HepG2 (cell line): ENCODE measurements at places on chromosomes 16 and 17. TPM values are rescaled to one million over a fixed set of nuclear protein-coding genes. Genes with fewer than 3 reads are reported as not detected.

DNA sequence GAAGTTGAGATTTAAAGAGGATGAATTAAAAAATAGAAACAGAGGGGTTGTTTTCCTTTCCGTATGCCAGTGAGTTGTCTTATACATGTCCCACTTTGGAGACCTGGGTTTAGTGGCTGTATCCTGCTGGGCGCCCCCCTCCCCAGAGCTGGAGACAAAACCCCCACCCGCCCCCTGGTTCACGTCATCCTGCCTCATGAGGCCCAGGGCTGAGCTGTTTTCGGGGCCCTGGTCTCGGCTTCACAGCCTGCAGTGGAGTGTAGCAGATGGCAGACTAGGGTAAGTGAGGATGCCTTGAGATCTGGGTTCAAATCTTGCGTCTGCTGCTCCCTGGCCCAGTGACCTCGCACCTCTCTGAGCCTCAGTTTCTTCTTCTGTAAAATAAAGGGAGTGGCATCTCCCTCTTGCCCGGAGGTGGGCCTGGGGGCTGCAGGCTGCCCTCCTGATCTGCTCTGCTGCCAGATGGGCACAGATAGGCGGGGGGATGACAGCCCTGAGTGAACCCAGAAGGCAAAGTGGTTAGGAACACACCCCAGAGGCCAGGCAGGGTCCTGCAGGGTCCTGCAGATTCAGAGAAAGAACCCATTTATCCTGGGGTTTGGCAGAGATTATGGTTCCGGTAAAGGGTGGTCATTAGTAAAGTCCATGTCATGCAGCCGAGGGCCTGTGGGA is 45.1 kb downstream of the SOCS3 start:
- no peak for DNase-seq

DNA sequence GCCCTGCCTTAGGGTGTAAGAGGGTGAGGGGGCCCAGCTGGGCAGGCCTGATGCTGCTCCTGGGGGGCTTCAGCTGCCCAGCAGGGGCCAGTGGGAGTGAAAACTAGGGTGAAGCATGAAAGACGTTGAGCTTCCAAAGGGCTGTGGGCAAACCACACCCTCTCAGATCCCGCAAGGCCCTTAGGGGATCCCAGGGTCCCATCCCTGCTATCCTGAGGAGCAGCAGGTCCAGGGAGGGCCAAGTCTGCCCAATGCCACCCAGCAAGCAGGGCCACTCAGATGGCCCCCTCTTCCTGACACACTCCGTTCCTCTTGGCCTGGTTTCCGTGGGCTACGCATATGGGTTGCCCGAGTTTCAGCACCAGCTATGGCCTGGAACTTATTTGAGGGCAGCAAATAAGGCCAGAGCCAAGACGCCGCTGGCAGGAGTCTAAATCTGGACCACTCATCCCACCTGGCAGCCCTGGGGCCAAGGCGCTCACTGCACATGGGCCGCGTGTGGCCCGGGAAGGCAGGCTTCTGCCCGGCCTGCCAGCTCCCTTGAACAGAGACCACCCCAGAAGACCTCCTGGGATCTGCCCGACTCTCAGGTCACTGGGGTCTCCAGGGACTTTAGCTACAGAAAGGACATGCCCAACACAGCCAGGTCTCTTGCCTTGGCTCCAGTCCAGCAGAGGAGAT is 4.2 kb downstream of the ATP2A3 start:
- DNase-seq = no peak

DNA sequence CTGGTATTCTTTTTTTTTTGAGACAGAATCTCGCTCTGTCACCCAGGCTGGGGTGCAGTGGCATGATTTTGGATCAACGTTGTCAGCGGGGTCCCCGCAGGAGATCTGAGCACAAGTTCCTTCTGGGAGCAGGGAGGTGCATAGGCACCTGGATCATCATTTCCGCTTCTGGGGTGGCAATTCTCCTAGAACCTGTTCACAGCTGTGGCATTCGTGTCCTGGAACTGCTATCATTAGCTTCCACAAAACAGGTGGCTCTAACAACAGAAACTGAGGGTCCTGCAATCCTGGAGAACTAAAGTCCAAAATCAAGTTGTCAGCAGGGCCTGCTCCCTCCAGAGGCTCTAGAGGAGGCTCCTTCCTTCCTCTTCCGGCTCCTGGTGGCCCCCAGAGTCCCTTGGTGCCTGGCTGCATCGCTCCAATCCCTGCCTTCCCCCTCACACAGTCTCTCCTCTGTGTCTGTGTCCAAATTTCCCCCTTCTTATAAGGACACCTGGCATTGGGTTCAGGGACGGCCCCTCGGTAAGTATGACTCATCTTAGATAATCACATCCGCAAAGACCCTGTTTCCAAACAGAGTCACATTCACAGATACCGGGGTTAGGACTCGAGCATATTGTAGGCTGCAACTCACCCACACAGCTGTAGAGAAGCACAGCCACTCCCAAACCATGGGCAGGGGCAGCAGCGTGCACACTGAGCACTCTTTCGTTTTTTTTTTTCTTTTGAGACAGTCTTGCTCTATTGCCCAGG is 43.5 kb upstream of the KLHDC4 start:
- DNase-seq = peak; percentile 82

DNA sequence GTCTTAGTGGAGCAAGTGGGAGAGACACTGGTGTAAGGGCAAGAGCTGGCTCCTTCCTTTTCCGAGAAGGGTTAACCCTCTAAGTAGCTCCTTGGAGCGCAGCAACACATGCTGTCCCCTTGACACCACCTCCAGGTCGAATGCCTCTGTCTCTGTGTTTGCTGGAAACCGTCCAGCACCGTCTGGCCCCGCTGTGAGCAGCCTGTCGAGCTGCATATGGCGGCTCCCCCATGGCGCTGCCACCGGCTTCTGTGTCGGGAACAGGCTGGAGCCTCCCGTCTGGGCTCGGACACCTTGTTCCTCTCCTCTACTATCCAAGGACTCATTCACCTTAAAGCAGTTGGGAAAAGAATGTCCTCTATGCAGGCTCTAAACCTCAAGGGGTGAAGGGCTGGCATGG is 28.9 kb upstream of the WSCD1 start:
- no peak for DNase-seq

DNA sequence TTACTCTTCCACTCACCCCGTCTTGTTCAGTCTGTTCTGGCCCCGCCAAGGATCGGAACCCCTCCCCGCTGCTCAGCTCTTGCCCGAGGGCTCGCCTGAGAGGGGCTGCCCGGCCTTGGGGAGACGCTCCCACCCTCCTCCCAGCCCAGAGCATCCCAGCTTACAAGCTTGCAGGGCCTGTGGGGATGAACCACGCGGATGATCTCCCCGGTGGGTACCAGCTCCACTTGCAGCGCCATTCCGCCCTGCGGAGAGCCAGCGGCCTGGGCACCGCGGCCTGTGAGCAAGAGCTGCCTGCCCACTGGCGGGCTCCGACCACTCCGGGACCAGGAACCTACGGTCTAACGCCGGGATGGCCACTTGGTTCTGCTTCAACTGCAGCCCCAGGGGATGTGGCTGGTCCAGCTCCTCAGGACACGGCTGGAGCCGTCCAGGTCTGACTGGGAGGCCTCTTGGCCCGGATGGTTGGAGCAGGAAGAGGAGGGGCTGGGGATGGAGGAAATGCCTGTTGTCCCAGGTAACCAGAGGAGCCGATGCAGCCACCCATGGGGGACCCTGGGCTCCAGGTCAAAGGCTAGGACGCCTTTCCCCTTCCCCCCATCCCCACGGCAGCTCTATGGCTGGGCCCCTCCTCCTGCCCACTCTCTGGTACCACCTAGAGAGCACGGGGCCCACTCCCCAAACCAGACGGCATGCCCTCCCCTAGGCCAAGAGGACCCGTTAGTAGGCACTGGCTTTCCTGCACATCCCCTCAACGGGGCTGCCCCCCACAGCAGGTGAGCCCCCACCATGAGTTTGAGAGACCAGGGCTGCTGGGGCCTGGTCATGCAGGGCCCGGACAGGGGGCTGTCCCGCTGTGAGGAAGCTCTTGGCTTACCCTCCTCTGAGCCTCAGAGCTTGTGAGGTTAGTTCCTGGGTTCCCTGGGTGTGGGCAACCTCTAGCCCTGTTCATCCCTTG is at the start of gene MYO1C:
Gene MYO1C (minus strand): TSS at position 438 of the 958 bp plus-strand sequence. CDS start 199 bp downstream, at position 239.
- DNase-seq = no peak

- no peak for DNase-seq
Measured at GRCh38 chr17:27624539-27624938, 6.4 kb upstream of the LGALS9 start.

DNA sequence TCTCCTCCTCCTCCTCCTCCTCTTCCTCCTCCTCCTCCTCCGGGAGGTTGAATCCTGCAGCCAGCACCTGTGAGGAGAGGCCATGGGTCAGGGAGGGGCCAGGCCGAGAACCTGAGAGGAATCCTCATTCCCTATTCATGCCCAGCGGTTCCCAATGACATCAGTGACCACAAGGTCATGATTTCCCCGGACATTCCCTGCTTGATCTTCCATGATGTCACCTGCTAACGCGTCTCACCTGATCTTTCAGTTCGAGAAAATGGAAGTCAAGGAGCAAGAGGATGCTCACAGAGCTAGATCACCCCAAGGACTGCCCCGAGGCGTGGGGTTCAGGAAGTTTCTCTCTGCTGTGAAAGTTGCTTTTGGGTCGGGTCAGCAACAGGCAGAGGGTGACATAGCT is 5.4 kb downstream of the APOBR start:
- peak; percentile 37 for DNase-seq

- DNase-seq = no peak
Measured at GRCh38 chr17:69711541-69711940, 297.0 kb downstream of the MAP2K6 start.

The TBX6 gene
- total RNA-seq = 0.24 TPM in 1 of 2 replicates, not detected in the other

The TMC5 gene
- 0.09 and 0.34 TPM in 2 replicates for total RNA-seq

The PLLP gene
- 39.5 and 60.6 TPM in 2 replicates for total RNA-seq

The DRC3 gene
- total RNA-seq = 0.53 and 0.73 TPM in 2 replicates

The OR3A3 gene
- total RNA-seq = not detected in 2 replicates

The KRTAP17-1 gene
- not detected in 2 replicates for total RNA-seq
